ENCODE measurements at places on chromosomes 16 and 17.

DNA sequence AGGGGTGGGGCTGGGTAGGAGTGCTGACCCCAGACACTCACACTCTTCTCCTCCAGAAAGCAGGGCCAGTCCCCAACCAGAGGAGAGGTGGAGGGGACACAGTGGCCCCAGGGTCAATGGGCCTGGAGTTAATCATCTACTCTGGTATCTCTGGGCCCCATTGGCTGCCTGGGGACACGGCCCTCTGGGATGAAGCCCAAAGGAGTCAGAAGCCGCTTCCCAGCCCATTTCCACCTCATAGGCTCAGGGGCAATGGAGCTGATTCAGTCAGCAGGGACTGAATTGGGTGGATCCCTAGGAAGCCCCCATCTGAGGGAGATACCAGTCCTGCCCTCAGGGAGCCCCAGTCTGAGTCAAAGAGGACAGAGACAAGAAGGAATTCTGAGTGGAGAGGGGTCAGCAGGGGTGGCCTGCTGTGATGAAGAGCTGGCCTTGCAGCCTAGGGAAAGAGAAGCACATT is 2.9 kb upstream of the NAGS start:
- DNase-seq, result no peak

DNA sequence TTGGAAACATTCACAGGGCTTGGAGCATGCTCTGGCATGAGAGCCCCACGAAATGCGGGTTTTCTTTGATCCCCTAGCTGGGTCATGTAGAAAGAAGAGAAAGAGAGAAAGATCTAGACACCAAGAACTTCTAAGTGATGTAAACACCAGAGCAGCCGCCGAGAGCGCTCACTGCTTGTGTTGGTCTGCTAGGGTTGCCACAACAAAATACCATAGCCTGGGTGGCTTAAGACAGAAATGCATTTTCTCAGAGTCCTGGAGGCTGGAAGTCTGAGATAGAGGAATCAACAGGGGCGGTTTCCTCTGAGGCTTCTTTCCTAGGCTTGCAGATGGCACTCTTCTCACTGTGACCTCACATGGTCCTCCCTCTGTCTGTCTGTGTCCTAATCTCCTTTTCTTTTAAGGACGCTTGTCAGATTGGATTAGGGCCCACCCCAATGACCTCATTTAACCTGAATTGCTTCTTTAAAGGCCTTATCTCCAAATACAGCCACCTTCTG is 139.5 kb downstream of the CYLD start:
- no peak for DNase-seq

GRCh38 chr17:34486761-34487160 is 92.6 kb upstream of the TMEM132E start:
- no peak for DNase-seq

DNA sequence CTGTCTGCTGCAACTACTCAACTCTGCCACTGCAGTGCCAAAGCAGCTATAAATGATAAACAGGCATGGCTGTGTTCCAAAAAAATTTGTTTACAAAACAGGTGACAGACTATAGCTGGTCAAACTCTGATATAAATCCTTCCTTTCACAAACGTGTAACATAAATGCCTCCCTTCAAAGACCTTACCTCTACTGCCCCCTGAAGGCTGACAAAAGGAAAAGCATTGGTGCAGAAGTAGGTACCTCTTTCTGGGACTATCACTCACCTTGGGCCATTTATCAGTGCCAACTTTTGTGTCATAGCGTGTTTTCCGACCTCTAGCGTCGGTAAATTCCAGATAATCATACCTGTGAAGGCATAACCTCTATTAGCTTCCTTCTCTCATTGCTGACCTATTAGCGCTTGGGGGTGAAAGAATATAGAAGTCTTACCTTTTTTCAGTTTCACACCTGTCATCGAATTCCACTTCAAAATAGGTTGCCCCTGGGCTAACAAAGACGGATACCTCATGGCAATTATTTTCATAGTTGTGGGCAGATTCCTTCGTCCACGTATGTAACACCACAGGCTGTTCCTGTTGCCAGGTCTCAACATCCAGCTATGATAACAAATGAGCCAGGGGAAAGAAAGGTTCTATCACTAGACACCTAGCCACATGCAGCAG is 67.9 kb downstream of the ZZEF1 start:
- no peak for DNase-seq

GRCh38 chr16:66222756-66223155 is 143.7 kb upstream of the CDH5 start:
- DNase-seq, result no peak

DNA sequence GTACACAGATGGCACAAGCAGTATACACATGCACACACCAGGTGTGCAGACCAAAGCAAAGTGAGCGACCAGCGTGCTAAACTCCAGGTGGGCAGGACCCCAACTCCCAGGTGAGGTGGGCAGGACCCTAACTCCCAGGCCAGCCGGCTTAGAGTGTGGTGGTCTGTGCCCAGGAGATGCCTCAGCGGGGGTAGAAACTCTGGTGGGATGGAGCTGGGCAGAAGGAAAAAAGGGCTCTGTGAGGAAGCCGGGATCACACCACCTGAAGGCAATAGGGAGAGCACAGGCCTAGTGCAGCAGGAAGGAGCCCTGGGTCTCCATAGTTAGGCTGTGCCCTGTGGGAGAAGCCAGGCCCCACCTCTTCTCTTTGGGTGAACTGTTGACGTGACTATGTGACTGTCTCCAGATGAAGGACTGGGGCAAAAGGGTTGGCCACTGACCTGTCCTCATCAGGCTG is 1.6 kb upstream of the FOXJ1 start:
- DNase-seq, result no peak

DNA sequence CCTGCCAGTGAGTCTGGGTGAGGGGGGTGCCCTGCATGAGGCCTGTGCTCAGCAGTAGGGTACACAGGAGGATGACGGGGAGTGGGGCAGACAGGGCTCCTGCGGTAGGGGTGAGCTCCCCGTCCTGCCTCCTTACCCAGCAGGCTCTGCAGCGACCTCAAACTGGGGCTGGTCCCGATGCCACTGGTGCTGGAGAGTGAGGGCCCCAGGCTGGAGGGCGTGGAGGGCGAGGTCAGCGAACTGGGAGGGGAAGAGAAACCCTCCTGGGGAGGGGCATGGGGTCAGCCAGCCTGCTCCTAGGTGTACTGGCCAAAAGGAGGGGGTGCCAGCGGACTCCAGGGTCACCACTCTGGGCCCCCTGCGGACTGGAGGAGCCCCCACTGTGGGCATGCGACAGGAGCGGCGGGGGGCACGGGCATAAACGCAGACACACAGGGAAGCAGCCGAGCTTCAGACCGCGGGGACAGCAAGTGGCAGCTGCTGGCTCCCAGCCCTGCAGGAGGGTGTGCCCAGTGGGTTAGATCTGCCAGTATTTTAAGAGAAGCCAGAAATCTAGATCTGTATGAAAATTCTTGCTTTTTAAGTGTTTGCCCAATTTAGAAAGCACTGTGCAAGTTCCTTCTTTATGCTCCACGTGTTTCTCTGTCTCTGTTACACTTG is 9.0 kb upstream of the VASN start:
- no peak for DNase-seq

- DNase-seq, result no peak
Measured at GRCh38 chr17:17624741-17625140, 33.2 kb upstream of the PEMT start.

GRCh38 chr17:17109907-17110306 is 67.7 kb downstream of the MPRIP start:
- DNase-seq, result peak; percentile 86

GRCh38 chr16:10314811-10315210 is 71.0 kb upstream of the ATF7IP2 start:
- DNase-seq, result peak; percentile 23

Measured in CD4-positive, alpha-beta T cell (primary cell).